ENCODE measurements at places on chromosomes 6 and 20.

DNA sequence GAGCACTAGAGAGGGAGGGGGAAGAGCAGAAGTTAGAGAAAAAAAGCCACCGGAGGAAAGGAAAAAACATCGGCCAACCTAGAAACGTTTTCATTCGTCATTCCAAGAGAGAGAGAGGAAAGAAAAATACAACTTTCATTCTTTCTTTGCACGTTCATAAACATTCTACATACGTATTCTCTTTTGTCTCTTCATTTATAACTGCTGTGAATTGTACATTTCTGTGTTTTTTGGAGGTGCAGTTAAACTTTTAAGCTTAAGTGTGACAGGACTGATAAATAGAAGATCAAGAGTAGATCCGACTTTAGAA is 2.0 kb downstream of the ID4 start:
- DNase-seq, result no peak

DNA sequence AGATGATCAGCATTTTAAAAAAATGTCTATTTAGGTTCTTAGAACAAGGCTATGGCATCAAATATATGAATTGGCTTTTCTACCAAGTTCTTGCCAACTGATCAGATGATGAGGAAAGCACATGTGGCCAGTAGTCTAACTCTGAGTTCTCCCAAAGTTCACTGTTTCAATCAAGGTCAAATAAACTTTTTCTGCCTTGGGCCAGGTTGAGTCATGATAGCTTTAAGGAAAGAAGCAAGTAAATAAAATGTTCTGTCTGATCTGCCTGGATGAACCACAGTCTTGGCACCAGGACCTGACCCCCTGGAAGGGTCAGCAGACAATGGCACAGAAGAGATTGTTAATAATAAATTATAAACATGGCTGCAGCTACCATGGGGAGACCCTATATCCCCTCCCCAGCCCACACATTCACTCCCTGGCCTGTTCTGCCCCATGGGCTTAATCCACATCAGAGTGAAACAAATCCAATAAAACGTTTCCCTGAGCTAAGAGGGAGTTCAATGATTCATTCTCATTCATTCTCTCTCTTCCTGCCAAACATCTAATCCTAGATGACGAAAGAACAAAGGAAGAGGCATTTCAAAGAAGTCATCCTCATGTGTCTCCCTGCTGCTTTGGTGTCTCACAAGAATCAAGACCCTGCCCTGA is 661.6 kb downstream of the DHX35 start:
- DNase-seq, result no peak

DNA sequence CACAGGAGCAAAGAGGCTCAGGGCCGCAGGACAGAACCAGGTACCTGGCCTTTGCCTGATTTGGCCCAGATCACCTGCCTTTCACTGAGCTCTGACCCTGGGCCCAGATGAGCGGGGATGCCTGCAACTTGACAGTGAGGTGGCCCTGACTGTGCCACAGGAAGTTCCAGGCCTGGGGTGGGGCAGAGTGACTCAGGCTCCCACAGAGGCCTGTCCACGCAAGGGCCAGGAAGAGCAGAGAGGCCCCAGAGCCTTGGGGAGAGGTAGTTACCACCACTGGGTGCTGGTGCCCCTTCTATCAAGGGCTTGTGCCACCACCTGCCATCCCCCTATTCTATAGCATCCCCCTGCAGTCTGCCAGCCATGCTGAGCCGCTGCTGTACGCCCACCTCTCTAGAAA is 4.1 kb upstream of the NOL4L start:
- no peak for DNase-seq

- no peak for DNase-seq
Observed at GRCh38 chr6:110334423-110335180, 23.5 kb downstream of the METTL24 start.

DNA sequence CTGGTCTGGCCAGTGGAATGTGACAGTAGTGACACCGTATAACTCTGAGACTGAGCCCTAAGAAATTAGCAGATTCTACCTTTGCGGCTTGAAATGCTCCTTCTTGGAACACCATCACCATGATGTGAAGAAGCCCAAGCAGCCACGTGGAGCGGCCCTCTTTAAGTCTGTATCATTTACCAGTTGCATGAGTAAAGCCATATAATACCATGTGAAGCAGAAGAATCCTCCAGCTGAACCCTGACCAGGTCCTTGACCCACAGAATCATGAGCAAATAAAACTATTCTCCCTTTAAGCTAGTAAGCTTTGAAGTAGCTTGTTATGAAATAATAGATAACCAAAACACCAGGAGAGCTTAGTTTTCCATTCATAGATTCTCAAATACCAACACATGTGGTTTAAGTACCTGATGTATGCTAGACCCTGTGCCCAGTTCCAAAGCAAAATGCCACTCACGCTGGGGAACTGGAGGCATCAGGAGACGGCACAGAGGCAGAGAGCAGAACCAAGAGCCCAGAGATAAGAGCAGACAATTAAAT is 56.8 kb upstream of the SLC32A1 start:
- DNase-seq, result no peak

DNA sequence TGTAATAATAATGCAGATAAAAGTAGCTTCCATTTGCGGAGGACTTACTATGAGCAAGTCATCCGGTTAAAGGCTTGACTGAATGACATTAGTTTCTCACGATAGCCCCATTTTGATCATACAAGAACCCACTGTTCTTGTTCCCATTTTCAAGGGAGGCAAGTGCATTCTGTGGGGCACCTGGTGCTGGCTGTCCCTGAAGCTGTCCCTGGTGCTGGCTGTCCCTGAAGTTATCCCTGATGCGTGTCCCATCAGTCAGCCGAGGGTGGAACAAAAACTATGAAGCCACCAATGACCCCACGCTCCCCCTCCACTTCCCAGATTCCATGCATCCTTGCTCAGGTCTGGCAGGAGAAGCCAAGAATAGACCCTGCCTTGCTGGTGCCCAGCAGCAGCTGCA is 95.3 kb downstream of the EDN3 start:
- no peak for DNase-seq

DNA sequence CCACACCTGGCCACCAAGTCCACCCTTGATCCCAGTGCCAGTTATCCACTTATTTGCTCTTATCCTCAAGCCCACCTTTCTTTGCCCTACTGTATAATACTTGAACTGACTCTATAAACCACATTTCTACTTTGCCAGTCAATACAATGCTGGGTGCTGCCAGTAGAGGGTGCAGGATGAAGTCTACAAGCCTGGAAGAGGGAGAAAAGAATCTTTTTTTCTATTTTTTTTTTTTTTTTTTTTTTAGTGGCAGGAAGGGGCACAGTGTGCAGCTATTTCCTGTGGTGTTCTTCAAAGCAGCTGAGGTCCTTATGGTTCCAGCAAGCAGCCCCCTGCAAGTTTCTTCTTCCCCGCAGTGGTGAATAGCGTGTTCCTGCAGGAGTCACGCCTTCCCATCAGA is 22.2 kb upstream of the GABRR1 start:
- no peak for DNase-seq

DNA sequence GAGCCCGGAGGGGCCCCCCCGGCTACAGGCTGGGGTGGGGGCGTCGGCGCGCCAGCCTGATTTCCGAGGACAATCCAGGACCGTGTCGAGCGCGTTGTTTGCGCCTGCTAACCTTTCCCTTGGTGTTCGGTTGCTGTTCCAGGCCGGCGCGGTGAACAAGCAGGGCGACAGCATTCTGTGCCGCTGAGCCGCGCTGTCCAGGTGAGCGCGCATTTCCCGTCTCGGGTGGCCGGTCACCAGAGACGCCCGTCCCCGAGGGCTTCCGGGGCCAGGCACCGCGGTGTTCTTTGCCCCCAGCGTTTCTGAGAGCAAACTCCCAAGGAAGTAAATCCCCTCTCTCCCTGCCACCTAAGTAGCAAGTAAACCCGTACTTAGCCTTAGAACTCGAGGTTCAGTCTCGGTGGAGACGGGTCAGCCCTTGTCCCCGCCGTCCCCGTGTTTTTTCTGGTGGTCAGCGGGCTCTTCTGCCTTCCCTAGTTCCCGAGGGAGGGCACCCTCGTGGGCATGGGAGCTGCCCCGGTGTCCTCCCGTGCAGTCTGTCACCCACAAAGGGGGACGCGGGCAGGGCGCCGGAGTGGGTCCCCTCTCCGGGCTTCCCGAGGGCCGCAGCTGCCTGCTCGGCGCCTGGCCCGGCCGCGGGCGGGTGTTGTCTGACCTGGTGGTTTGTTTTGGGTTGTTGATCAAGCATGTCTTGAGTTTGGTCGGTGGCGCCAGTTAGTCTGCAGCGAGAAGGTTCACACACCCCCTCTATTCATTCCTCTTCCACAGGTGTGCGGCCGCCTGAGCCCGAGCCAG is 1.5 kb downstream of the ID4 start:
- no peak for DNase-seq

GRCh38 chr20:4820806-4821518 is 99.3 kb downstream of the PRND start:
- DNase-seq, result no peak

DNA sequence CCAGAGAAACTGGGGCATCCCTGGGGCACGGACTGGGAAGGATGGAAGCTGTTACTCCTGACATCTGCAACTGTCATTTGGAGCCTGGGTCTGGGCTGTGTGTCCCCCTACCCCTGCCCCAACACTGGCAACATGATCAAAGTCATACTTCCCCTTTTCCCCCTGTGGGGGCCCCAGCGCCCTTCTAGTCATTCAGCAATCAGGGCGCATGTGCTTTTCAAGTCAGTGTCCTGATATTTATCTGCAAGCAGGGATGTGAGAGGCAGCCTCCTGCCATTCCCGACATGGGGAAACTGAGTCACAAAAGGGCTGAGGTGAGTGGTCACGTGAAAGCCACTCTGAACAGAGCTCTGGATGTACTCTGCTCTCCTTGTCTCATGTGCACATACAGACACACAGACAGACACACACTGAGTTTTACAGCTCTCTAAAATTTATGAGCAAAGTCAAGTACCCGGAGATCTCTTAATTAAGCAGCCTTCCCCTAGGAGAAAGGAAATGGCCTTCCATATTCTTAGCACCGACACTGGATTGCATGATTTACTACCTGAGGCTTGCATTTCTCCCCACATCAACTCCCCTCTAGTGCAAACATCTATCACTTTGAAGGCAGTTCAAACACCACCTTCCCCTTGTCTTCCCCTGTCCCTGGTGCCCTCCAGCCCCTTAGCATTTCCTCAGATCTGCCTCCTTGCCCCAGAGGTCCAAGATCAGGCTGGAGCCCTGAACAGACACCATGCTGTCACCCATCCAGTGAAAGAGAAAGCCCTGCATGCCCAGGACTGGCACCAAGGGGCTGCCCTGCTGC is 170.7 kb downstream of the CDC5L start:
- no peak for DNase-seq

DNA sequence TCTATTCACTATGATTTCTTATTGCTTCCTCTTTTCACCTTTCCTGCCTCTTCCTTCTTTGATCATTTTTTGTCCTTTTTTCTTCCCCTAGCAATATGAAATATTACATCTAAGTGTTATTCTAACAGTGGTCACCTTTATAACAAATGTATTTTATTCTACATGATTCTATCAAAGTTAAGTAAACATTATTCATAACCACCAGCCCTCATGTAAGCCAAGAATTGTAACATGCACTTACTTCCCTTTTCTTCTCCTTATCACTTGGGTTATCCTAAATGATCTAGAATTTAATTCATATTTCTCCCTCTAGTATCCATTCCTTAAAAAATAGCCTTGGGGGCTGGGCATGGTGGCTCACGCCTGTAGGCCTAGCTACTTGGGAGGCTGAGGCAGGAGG is 88.3 kb upstream of the SLC22A23 start:
- DNase-seq, result no peak
